ENCODE measurements at places on chromosomes 1 and 21. TPM values are rescaled to one million over a fixed set of nuclear protein-coding genes. Genes with fewer than 3 reads are reported as not detected.

DNA sequence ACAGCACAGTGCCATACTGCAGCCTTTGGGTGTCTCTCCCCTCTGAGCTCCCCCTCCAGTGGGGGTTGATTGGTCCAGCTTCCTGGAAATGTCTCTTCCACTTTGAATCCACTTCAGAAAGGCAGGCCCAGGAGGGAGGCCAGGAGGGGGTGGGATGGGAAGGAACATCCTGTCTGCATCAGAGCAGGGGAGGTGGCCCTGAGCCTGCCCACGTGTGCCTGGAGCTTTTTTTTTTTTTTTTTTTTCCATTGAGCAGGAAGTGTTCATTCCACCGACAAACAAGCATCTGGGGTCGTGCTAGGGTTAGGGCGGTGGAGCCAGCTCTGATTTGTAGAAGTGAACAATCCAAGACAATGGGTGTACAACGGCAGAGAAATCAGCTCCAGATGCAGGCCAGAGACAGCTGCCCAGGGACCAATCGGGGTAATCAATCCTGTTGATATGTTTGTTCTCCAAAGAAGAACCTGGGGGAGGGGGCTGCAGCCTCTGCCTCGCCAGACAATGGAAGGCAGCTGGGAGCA lies 93.3 kb downstream of the SSBP3 start:
- DNase-seq: no peak

C8A gene
- not detected for polyA plus RNA-seq

LCE2C gene
- not detected for polyA plus RNA-seq

GRCh38 chr1:118217141-118217838 lies 32.3 kb upstream of the SPAG17 start:
- DNase-seq: peak; percentile 30

Data from right renal pelvis (tissue), 4 donors.